ENCODE measurements at places on chromosomes 5 and 9.

- no peak for DNase-seq
Observed at GRCh38 chr9:9950813-9951212, 662.0 kb downstream of the PTPRD start.

DNA sequence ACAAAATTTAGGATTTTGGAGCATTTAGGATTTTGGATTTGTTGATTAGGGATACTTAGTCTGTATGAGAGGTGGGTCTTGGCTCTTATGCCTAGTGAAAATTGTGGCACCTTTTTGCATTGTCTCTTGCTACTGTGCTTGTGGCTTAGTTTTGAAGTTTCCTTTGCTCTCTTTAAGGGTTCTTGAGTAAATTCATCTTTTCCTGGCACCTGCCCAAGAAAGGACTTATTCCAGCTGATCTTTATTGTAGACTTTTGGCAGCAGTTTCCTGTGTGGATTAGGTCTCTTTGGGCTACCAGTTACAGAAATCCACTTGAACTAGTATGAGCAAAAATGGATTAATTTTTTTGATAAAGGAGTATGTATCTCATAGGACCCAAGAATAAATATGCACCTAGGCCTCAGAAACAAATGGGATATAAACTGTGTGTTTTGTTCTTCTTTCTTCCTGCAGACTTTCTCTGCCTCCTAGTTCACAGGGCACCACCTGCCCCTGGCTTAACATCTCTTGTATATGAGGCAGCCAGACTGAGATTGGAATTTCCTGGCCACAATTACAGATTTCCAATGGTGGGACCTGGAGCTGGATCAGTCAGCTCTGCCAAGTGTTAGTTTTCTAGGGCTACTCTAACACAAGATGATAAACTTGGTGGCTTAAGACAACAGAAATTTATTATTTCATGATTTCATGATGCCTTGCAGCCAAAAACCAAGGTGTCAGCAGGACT is 44.6 kb downstream of the FOCAD start:
- no peak for DNase-seq

DNA sequence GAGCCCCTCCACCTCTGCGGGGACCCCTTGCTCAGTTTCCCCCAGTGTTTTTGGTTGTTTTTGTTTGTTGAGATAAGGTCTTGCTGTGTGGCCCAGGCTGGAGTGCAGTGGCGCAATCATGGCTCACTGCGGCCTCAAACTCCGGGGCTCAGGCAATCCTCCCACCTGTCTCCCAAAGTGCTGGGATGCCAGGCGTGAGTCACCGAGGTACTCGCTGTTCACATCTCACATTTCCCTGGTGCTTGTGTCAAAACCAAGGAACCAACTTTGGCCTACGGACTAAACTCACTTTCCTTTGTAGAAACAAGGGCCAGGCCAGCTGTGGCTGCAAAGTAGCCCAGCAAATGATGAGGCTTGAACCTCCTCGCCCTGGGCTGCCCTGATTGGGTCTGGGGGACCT is 9.7 kb upstream of the AJM1 start:
- DNase-seq: no peak

DNA sequence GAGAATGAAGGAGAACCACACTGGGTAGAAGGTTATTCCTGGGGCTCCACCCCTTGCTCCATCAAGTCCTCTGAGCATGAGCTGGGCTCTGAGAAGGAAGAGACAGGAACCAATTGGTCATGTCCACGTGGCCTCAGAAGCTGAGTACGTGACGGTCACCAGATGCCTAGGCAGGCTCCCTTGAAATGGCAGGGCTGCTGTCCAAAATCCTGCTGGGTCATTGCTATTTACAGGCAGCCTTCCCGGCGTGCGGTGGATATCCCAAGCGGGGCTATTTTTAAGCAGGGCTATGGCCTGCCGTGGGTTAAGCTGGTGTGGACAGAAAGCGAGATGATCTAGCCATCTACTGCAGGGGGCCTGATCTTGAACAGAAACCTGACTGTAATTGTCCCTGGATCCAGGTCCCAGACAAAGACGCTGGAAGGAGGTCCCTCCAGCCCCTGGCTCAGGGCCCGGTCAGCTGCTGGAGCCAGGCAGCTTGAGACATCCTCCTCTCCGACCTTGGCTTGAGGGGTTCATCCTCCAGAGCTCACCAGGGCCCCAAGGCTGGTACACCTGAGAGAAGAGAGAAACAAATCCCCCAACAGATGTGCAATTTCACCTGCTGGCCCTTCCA is 550 bp upstream of the CKMT2 start:
- DNase-seq: no peak

DNA sequence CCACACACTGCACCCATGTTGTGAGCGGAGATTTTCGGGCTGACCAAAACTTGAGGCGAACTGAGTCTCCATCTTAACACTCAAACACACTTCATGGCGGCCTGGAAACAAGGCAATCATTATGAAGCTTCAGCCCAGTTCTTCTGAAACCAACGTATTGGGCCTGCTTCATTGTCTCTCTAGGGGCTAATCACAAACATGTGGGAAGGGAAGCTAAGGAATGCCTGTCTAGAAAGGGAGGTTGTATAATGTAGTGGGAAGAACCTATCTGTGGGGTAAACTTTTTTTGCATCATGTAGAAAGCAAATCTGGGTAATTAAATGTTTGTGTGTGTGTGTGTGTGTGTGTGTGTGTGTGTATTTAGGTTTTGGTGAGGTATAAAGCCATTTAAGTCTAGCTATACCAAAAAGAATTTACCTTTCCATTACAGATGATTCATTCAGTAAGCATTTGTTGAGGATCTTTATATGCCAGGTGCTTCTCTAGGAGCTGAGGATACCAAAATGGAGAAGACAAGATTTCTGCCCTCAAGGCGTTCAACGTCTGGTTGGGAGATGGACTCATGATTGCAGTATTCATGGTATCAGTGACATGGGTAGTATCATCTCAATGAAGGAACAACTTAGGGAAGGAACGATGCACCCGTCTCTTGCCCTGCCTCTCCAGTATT is 29.4 kb downstream of the SLC1A3 start:
- DNase-seq: no peak

- DNase-seq: no peak
Observed at GRCh38 chr5:14630671-14631070, 33.8 kb upstream of the OTULIN start.
